NCI-H1694 (cell line): ENCODE measurements at places on chromosomes 16 and 17.

DNA sequence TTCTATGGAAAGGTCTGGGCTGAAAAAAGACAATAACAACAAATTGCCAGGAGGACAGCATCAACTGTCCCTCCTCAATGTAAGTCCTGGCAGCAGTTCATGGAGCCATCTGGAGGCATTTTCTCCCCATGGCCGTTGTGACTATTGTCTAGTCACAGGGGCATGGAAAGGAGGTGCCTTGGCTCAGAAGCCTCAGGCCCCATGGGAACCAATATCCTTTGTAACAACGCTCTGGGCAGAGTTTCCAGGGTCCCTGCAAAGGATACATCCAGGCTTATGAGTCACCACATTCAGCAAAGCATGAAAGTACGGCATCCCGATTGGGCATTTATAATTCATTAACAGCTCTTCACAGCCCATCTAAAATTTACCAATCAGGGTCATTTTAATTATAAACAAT is 85.2 kb downstream of the GLG1 start:
- DNase-seq: peak; percentile 3

GRCh38 chr16:82660966-82661365 is 34.2 kb downstream of the CDH13 start:
- DNase-seq: no peak

DNA sequence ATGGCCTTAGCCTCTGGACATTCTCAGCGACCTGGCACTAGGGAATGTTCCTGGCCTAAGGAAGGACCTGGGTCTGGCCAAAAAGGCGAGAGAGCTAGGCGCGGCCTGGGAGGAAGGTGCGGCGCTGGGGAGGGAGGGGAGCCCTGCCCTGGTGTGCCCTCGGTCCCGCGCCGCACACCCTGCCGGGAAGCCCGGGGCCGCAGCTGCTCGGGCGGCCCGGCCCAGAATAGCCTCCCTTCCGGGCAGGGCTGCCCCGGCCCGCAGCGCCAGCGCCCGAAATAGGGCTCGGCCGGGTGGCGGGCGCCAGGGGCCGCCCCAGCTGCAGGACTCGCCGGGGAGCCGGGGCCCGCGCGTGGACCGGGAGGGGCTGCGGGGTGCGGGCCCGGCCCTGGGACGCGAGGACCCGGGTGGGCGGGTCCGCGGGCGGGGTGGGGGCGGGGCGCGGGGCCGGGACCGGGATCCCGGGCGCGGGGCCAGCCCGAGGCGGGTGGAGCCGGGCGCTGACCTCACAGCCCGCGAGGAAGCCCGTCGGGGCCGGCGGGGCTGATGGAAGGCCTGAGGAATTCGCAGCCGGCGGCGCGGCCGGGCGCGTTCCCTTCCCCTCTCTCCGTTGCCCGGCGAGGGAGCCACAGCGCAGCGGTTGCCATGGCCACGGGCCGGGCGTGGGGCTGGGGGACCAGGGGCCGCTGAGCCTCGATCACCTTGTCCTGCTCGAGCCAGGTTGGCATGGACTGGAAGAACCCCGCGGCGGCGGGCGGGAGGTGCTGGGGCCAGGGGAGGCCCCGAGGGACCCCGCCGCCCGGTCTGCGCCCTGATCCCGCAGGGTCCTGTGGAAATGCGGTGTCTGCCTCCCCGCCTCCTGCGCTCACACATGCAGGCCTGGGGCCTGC is 18.1 kb downstream of the SOCS3 start:
- no peak for DNase-seq

- DNase-seq: no peak
Observed at GRCh38 chr17:38344420-38344745, 627 bp upstream of the GPR179 start.

DNA sequence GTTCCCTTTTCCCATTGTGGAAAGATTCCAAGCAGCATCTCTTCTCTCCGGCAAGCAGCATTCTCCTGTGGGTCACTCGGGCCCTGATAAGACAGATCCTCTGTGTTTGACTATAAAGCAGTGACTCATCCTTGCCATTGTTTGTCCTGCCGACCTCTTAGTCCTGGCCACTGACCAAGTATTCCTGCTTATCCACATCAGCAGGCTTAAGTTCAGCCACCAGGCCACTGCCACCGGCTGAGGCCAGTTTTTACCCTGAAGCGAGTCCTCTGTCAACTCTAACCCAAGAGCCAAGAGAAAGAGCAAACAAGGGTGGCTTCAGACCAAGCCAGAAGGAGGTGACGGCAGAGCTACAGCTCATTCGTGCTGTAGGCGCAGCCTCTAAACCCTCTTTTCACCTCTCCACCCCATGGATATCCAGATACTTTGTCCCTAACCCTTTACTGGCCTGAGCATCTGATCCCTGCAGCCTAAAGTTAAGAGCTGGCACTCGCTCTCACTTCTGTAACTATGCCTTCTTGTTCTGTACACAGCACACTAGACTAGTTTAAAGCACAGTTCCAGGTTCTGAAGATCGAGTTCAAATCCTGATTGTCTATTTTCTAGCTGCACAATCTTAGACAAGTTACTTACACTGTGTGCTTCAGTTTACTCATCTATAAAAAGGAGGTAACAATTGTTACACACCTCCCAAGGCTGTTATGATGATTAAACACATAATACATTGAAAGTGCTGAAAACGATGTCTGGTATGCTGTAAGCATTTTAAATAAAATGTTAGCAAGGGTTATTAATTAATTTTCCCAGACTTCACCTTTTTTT is 31.0 kb downstream of the SOX9 start:
- no peak for DNase-seq

DNA sequence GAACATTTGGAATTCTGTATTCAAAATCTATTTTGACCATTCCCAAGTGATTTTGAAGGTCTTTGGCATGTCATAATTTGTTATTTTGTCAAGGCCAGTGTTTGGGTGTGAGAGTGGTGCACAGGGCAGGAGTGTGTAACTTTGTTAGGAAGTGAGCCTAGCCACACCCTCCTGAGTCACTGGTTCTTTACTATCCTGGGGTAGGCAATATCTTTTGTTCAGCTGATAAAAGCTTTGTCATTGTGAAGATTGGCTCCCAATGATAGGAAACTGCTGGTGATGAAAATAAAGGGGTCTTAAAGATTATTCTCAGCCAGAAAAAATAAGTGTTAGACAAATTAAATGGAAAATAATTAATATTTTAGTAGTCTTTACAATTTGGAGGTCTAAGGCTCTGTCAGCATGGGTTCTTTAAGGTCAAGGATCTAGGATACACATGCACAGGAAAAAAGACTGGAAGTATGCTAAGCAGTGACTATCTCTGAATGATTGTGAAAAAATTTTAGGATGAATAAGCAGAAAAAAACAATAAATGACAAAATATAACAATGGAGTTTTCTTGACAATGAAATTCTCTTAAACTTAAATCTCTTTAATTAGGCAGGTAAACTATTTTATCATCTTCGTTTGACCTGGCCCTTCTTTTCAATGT is 5.1 kb downstream of the UBN1 start:
- DNase-seq: no peak

- no peak for DNase-seq
Observed at GRCh38 chr17:5511401-5512225, 25.2 kb downstream of the MIS12 start.

GRCh38 chr17:278055-278675 is 74.4 kb downstream of the RPH3AL start:
- DNase-seq: no peak

DNA sequence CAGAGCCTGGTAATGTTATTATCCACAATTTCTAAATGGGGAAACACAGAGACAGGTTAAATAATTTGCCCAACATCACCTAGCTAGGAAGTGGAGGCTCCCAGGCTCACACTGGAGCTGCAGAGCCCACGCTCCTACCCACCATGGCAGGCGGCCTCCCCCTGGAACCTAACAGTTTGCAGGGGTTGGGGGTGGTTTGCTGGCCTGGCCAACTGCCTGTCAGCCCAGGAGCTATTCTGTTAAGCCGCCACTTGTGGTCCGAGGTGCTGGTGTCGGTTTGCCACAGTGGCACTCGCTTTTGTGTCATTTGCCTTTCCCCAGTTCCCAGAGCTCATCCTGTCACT is 3.6 kb downstream of the PRCD start:
- no peak for DNase-seq

DNA sequence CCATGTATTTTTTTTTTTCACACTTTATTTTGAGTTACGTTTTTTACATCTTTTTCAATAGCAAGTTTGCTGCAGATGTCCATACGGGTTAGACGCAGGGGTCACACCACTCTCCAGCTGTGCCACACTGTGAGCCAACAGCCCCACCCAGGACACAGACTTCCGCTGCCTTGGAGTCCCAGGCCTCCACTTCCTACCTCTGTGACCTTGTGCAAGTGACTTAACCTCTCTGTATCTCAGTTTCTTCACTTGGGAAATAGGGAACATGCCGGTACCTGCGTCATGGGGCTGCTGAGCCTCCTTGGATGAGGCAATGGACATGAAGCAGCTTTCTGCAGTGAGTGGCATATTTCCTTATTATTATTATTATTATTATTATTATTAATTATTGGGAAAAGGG is 3.3 kb upstream of the PITPNA start:
- DNase-seq: no peak

DNA sequence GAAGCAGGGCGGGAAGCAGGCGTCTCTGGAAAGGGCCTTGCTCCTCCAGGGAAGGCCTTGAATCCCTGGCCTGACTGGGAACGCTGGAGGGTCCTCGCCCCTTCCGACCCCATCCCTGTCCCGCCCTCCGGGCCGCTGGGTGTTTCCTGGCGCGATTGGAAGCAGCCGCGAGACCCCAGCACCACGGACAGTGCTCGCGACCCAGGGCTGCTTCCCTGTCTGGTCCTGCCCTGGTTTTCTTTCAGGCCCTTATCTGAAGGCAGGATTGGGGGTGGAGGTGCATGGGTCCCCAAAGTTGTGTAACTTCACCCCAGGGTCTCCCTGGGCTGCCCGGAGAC is 2.1 kb downstream of the MGAT5B start:
- no peak for DNase-seq

GRCh38 chr17:66331038-66331816 is 28.8 kb downstream of the PRKCA start:
- no peak for DNase-seq

- no peak for DNase-seq
Observed at GRCh38 chr17:66290101-66290722, 12.2 kb upstream of the PRKCA start.

GRCh38 chr16:46972429-46973206 is 856 bp downstream of the DNAJA2 start:
- no peak for DNase-seq

- DNase-seq: peak; percentile 60
Observed at GRCh38 chr17:56754523-56755208, 79.1 kb downstream of the C17orf67 start.

DNA sequence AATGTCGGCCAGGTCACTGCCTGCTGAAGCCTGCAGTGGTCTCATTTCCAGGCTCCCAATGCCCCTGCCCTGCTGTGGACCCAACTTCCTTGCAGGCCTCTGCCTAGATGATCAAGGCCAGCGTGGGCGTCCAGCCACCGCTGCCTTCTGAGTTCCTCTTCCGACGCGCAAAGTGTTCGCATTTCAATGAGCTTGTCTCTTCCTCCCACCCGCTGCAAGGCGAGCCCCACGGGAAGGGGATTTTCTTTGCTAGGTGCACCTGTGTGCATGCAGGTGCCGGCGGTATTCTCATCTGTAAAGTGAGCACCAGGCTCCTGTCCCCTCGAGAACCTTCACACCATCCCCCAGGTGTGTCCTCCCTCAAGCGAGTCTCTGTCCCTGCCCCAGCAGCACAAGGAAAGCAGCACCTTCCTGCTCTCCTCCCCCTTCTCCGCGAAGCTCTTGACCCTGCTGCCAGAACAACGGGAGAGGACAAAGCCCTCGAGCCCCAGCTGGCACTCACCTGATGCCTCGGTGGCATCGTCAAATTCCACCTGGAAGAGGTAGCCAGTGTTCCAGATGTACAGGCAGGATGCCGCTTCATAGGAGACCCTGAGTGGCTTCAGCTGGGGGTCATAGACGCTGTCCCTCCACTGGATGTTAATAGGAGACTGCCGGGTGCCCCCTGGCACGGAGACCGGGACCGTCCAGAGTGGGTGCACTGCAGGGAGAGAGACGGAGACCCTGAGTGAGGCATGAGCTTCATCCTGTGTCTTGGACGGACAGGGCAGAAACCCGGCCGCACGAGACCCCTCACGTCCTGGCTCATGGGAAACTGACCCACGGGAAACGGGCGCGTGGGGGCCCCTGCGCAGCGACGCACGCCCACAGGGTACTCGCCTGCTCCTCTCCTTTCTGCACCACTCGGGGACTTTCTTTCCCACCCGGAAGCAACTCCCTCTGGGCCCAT is 9.8 kb downstream of the CA5A start:
- no peak for DNase-seq

DNA sequence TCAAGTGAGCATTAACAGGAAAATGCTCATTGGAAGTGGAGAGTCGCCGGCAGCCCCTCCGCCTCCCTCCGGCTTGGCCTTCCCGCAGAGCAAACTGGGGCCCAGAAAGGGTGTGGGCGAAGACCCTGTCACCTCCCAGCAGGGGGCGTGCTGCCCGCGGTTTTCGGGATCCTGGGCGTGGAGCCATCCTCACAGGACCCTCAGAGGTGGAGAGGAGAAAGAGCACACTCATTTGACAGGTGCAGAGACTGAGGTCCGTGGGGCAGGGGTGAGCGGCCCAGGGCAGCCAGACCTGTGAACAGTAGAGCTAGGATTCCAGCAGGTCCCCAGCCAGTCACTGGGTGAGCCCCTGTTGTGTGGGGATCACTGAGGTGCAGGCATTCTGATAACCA is 1002.9 kb downstream of the KCNJ18 start:
- DNase-seq: peak; percentile 1

- DNase-seq: no peak
Observed at GRCh38 chr17:76191896-76192295, 48.4 kb downstream of the RNF157 start.

GRCh38 chr17:69430488-69430887 is 16.0 kb downstream of the MAP2K6 start:
- DNase-seq: no peak

DNA sequence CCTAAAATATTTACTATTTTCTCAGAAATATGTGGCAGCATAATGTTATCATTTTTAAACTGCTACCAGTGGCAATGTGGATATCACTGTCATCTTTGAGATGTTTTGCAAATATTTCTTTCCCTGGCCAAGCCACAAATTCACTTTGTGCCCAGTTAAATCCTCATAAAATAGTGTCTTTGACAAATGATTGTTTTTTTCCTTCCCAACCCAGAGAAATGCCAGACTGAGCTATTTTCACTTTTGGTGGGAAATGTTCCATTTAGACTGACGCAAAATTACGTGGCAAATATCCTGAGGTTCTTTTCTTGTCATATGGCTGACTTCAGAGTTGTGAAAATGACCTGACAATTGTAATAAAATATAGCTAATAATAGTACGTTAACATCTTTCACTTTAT is 807.0 kb upstream of the SOX9 start:
- DNase-seq: no peak
